ENCODE measurements at places on chromosomes 2 and 18. TPM values are rescaled to one million over a fixed set of nuclear protein-coding genes. Genes with fewer than 3 reads are reported as not detected.

Gene IL1F10
- total RNA-seq = not detected

Gene AMER3
- not detected for total RNA-seq

Gene TYW5
- total RNA-seq = 10.6 TPM

Gene TEKT4
- total RNA-seq = not detected

Gene SANBR
- total RNA-seq = 3.7 TPM

Gene FOXD4L1
- 0.15 TPM for total RNA-seq

Gene IL1R2
- total RNA-seq = 1.4 TPM

Gene PCARE
- not detected for total RNA-seq

Gene MROH2A
- total RNA-seq = not detected

DNA sequence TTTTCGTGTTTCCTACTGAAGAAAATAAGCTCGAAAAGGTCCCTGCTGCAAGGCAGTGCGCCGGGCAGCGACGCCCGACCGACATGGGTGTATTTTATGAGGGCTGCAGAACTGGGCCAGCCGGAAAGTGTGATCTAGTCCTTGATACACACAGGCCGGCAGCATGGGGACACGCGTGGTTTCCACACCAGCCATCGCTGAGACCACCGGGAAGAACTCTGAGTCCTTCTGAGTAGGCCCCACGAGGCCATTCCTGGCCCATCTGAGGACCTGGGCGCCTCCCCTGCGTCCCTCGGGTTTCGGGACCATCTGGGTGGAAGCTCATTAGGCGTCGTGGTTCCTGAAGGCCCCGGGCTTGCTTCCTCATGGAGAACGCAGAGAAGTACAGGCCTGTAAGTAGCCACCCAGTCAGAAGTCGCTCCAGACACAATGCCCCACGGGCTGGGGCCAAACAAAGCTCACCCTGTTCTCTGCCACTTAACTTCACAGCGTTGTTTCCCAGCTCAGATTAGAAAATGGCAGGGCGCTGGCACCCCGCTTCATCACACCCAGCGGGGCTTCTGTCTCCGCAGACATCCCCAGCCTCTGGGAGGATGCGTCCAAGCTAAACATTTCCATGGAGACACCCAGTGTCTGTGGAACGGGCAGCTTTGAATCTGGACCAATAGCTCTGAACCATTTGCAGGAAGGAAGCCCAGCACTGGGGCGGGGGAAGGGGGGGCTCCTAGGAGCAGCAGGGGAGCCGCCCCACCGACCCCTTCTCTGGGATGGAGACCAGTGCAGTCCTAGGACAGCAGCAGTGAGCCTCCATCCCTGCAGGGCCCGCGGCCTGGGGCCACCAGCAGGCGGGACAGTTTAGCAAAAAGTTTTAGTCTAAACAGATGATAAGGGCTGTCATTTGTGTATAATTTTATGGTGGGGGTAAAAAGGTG, 2.4 kb downstream of the NFATC1 start:
- DNase-seq = no peak

DNA sequence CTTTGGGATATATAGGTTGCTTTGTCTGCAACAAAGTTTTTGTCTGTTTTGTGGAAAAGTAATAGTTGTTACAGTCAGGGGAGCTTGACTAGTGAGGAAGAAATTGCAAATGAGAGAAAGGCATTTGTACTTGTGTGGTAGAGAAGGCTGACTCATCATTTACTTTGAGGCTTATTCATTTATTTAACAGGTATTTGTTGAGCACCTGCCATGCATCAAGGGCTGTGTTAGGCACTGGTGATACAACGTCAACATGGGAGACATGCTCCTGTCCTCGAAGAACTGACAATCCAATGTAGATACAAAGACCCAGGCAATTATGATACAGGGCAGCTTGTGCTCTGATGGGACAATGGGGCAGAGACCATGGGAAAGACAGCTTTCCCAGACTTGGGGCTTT, 79.5 kb downstream of the UPP2 start:
- DNase-seq = no peak

GRCh38 chr2:128259585-128259984, 59.1 kb downstream of the HS6ST1 start:
- no peak for DNase-seq

DNA sequence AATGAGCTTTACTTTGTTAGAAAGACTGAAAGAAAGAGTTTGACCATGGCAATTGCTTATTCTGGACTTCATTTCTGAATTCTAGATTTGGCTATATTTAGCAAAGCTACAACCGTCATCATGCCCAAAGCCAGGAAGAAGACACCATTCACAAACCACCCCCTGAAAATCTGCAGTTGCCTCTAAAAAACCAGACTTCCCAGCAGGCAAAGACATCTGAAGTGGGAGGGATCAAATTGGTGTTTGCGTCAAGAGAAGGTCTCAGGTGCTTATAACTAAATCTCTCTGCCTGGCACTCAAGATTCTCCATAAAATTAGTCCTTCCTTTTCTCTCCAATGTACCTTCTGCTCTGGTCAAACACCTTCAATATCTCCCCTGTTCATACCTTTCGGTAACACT, 5.6 kb downstream of the AAK1 start:
- no peak for DNase-seq

DNA sequence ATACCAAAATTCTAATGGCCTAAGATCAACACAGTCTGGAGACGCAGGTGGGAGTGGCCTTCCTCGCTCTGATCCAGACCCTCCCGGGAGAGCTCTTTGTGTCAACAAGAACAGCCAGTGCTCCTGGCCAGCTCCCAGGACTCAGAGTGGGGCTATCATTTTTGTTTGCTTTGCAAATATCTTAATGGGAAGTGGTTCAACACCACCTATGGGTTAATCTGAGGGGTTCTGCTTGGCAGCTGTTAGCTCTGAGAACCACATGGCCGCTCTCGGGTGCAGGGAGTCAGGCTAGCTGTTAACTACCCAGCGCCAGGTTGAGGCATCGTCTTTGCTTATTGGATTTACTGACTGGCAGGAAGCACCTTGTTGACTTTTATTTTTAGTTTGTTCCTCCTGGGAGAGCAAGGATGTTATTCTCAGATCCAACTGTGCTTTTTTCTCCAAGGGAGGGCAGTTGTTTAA, 184.8 kb upstream of the SP5 start:
- no peak for DNase-seq

DNA sequence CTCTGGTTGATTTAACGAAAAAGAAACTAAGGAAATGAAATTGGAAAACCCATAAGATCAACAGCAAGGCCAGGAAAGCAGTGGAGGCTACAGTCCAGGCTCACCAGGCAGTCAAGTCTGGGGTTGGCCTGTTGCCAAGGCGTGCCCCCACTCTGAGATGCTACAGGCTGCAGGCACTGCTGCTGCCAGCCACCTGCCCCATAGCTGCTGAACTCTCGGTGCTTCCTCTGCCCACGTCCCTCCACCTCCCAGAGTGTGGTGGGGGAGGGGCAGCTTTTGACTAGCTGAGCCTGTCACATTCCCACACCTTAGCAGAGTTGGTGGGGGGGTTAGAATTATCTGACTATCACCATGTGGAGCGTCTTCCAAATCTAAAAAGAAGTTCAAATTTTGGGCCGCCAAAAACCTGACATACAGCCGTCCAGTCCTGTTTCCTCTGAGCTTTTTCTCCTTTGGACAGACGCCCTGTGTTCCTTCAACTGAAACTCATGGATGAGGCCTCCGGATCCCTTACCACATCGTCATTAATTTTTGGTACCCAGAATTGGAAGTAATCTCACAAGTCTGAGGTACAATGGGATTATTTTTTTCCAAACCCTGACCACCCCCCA, 3.9 kb upstream of the SH3RF3 start:
- DNase-seq = no peak

GRCh38 chr2:18777250-18777812, 188.0 kb upstream of the NT5C1B start:
- no peak for DNase-seq

GRCh38 chr18:78868330-78869316, 111.0 kb upstream of the SALL3 start:
- DNase-seq = no peak

DNA sequence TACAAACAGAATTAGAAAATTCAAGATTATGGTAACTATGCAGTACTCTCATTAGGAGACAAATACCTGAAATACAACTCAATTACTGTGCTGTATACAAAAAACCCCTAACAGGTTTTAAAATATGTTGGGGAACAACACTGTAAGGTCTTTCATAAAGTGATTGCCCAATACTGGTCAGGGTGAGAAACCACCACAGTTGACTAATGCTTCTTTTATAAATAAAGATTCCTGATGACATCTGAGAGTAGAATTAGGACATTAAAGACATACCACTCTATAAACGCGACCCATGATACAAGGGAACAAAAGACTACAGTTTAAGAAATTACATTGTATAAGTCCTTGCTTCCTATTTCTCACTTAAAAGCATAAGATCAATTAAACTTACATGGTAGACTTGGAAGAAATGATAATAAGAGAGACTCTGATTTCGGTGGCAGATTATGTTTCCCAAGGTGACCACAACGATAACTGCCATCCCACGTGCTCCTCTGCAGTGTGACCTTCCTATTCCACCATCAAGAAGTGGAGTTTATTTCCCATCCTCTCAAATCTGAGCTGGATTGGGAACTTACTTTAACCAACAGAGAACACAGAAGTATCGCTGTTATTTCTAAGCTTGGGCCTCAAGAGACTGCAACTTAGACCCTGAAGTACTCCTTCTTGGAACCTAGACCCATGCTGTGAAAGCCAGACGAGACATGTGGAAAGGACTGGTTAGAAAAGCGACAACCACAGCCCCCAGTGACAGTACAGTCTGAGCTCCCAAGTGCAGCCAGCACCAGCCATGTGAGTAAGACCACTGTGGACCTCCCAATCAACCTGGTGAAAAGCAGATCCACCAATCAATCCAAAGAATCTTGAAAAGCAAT, 52.3 kb downstream of the ZNF521 start:
- DNase-seq = no peak

- DNase-seq = no peak
These were observed 97.2 kb downstream of the AGPS start for GRCh38 chr2:177489719-177490301.

DNA sequence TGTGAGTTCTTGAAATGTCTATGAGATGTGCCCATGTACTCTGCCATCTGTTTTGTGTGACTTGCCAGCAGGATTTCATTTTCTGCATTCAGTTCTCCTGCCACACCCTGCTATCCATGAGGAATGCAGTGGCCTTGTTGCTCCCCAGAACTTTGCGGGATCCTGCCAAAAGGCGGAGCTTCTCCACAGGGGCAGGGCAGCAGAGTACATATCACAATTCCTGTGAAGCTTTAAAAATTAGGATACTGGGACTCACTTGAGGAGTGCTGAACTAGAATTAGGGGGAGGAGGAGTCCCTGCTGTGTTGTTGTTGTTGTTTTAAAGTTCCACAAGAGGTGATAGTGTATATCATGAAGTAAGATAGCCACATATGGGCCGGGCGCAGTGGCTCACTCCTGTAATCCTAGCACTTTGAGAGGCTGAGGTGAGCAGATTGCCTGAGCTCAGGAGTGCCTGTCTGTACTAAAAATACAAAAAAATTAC, 76.4 kb downstream of the TANC1 start:
- DNase-seq = no peak

DNA sequence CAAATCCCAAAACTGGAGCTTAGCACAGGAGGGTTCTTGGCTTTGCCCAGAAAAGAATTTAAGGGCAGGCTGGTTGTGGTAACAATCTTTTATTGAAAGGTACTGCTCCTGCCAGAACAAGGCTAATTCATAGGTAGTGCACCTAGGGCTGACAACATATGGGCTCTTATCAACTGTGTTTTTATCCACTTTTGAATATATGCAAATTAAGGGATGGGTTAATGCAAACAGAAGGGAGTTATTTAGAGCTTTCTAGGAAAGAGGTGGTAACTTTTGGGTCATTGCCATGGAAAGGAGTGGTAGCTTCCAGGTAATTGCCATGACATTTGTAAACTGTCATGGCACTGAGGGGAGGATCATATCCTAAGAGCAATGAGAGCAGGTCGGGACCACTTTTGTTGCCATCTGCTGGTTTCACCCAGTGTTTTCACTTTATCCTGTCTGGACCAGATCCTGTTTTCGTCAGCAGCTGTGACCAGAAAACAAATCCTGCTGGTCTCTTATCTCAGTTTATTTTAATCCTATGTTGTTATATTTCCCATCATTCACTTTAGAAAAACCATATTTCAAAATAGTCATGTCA, 981 bp downstream of the C2orf66 start:
- DNase-seq = no peak

DNA sequence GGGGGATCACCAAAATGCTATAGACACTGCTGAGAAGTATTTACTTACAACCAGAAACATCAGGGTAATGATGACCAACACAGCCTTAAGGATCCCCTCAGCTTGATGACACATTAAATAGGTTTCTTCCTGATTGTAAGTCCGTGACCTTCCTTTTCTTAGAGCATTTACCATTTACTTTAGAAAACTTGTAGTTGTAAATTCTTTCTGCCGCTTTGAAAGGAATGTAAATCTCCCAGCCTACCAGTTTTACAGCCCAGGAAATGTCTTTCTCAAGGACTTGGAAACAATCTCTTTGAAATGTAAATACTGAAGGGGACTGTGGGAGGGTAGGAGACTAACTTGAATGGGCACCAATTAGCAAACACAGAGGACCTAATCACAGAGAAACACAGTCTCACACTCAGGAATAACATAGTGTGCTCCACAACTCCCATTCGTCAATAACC, 278.6 kb downstream of the DSC3 start:
- DNase-seq = no peak

- DNase-seq = no peak
These were observed 101.0 kb downstream of the STPG4 start for GRCh38 chr2:47054036-47054555.

DNA sequence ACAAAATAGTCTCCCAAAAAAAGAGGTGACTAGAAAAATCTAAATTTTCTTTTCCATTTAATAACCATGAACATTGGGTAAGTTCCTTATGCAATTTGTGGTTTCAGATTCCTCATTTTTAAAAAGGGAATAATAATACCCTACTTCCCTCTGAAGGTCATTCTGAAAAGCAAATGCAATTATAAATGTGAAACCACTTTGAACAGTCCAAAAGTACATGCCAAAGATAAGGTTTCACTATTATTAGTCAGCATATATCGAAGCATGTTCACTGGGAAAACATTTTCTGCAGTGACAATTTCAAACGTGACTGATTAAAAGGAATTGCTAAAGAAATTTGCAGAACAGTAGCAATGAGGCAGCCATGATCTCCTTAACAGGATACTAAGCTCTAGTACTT, 100.1 kb upstream of the RNF152 start:
- DNase-seq = no peak

GRCh38 chr2:127401757-127402695, 14.3 kb upstream of the MAP3K2 start:
- DNase-seq = no peak

- no peak for DNase-seq
These were observed 191.4 kb downstream of the SPP2 start for GRCh38 chr2:234241656-234242458.

DNA sequence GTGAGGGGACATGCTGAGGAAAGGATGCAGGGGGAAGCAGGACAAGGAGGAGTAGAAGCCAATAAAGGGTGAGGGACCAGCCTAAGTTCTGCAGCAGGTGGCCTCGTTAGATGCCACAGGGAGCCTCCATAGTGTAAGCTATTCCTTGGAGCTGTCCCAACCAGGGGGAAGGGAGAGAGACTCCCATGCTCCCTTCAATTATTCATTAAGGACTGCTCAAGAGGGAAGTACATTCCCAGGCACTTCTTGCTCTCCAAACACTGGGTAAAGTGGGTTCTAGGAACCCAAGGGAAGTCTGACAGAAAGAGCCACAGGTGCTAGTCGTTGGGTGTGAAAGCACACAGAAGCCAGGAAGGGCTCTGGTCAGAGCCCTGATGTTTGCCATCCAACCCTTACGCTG, 193.7 kb downstream of the SLC39A10 start:
- no peak for DNase-seq

GRCh38 chr2:235626658-235627057, 132.8 kb downstream of the AGAP1 start:
- DNase-seq = no peak

Data from CD8-positive, alpha-beta memory T cell (primary cell).